ENCODE measurements at places on chromosomes 5 and 9.
A peak's percentile ranks its signal among the peaks of the same experiment; 100 is the strongest.

DNA sequence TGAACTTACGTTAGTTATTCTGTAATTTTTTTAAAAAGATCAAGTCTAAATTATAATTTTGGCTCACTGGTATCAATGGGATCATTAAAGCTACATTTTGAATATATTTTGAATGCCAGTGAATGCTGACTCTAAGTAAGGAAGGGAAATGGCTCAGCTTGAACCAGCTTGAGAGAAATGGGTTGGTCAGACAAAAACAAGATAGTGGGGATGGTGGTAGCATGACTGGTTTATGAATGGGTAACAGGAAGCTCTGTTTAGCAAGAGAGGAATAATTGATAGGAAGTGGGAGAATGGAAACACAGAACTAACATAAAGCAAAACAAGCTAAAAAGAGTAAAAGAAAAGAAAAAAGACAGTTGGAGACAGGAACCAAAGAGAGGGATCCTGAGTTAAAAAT is 220.2 kb downstream of the ADAMTS6 start:
- no peak for DNase-seq

GRCh38 chr5:119966028-119966427 is 336.7 kb downstream of the FAM170A start:
- DNase-seq = no peak

DNA sequence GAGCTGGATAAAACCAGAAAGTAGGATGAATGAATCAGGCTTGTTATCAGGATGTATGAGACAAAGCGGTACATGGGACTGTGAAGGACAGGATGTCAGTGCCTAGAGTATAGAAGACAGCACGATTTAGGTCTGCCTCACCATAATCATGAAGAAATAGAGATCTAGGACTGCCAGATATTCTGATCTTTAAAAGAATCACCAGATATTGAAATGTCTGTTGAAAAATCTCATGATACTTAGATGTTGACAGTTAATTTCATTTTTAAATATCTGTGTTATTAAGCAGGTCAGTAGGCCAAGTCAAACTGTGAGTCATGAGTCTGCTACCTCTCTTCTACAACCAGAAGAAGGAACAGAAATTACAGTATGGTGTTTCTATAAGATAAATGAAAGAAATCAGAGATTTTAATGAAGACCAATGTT is 65.0 kb downstream of the ST8SIA4 start:
- no peak for DNase-seq

DNA sequence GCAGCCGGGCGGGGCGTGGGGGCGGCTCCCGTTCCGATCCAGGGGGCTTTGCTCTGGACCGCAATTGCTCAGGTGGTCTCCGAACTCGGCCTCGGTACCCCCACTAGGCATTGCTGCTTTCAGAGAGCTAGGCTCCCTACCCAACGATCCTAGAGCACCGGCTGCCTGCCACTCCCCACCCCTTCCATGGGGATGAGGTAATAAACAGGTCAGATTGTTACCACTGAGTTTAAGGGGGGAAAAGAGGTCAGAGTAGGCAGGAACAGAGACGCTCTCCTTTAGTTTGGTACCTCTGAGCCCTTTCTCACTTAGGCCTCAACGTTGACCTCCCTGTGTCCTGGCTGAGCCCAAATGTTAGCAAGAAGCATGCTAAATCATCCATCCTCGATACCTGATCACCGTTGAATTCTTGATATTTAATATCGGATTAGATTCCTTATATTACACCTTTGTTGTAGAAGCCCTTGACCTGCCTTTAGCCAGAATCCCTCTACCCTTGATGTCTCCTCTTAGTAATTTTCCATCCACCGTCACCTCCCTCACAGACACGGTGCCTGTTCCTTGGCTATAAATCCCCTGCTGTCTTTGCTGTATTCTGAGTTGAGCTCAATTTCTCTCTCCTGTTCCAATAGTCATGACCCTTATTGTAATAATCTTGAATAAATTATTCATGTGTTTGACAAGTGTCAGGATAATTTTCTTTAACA is 588 bp upstream of the PLPP1 start:
- no peak for DNase-seq

- DNase-seq = no peak
These were observed 90.2 kb upstream of the BOD1 start for GRCh38 chr5:173706700-173707099.

- no peak for DNase-seq
These were observed 408.3 kb downstream of the SH3GL2 start for GRCh38 chr9:17987189-17987588.

- DNase-seq = no peak
These were observed 98.5 kb downstream of the SYK start for GRCh38 chr9:90900130-90900529.

- no peak for DNase-seq
These were observed 141.1 kb upstream of the MEF2C start for GRCh38 chr5:89024045-89024444.

DNA sequence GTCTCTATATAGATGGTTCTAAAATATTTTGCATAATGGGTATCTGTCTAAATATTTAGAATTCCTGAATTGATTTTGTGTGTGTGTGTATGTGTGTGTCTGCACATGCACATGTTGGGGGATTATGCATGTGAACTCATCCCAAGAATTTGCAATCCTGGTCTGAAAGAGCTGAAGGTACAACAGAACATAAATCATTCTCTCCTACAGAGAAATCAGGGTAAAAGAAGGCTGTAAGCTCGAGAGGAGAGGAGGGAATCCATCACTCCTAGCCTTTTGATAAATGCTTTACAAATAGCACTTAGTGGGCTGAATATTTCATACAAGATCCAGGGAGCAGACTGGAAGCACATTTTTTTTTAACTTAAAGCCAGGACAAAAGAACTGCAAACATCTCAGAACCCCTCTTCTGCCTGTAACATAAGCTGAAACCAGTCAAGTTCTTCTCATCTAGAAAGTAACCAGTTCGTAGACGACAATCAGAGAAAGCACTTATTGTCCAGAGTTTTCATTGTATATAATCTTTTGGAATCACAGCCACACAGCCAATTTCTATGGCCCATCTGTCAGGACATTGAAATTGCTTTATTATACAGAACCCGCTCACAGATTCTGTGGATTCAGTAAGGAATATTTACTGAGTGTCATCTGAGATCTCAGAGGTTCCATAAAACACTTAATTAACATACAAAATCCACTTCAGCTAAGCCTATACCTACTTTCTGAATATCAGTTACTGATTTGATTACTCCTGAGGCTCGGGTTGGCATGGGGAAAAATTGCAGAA is 541.4 kb upstream of the ZNF462 start:
- no peak for DNase-seq

DNA sequence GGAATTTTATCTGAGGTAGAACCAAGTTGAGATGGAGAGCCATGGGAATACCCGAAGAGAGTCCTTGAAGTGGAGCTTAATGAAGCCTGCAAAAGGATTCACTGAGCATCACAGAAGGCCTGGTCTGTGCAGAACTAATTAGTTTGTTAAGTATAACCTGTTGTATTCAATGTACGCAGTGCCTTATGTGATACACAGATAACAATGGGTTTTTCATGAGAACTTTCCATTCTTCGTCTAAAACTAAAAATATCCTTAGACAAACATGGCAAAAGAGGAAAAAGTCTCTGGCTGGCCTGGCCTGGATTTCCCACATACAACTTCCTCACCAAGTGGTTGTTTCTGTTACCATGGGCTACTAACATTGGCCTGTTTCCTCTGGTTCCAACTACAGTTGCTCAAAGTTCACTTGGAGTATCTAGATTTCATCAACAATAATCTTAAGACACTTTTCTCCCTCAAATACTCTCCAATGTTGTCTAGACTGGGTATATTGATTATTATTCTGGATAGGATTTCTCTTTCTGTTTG is 237.6 kb upstream of the ZNF462 start:
- no peak for DNase-seq

- DNase-seq = no peak
These were observed 318.0 kb downstream of the ADAMTS6 start for GRCh38 chr5:65163698-65164097.

DNA sequence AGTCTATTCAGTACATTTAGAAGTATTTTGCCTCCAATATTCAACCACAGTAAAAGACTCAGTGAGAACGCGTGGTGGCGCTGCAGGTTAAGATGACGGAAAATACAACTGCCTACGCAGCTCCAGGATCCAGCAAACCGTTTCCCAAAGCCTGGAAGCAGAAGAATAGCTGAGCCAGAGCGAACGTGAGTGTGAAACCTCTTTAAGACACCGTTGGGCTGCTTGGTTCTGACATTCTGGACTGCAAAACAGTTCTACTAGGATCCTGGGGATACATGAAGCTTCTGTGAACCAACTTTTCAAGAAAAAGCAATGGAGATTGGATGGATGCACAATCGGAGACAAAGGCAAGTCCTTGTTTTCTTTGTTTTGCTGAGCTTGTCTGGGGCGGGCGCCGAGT is at the start of gene PCDHB16:
TSS of gene PCDHB16 (plus strand) at position 140 of the 400 bp plus-strand sequence. CDS start at position 313, 173 bp downstream.
- no peak for DNase-seq

- no peak for DNase-seq
These were observed 8.4 kb upstream of the FAM81B start for GRCh38 chr5:95382801-95383200.

DNA sequence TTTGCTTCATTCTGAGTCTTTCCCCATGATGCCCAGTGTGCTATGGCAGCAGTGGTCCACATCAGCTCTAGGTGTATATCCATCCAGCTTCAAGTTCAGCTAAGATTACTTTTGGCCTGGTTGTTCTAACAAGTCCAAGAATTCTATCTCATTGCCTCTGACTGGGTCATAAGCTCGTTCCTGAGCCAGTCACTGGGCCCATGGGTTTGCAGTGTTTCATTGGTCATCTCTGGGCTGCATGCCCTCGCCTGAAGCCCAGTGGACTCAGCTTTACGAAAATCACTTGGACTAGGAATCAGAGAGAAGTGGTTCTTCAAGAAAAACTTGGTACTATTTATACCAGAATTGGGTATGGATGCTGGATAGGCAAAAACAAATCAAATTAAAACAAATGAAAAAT is 16.1 kb upstream of the ARHGAP26 start:
- DNase-seq = no peak

DNA sequence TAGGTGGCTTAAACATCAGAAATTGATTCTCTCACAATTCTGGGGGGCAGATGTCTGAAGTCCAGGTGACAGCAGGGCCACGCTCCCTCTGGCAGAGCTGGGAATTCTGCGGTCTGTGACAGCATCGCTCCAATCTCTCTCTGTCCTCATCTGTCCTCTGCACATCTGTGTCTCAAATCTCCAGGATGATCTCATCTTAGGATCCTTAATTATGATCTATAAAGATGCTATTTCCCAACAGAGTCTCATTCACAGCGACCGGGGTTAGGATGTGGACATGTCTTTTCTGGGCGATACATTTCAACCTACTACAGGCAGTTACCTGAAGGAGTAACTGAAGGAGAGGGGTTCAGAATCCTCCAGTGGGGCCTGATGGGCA is 31.4 kb downstream of the ANKRD33B start:
- no peak for DNase-seq

DNA sequence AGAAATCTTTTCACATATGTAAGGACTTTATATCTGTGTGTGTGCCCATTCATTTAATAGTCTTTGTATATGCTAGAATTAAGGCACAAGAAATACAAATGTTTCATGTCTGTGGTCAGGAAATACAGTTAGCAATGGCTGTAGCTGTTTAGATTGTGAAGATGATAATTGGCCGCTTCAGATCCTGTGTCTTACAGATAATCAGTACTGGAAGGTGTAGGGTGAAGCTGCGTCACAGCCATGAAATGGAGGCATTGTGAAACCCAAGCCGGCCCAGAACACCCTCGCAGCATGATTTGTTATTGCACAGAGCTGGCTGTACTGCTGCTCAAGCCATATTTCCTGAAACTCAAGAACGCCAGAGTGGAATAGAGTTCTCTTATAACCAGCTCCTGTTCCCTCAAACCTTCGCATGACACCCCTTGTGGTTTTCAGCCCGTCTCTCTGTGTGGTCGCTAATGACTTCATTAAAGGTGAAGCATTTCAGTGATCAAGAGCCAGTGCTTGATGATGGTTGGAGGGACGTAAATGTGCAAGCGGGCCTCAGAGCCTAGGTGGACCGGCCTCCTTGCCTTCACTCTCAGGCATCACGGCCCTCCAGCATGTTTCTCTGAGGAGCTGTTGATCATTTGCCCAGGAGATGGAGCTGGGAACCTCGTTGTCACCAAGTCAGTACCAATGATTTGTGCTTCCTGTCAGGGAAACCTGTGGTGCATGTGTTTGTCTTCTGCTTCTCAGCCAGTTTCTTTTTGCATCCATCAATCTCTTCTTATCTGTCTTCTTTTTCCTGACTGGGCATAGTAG is 80.1 kb downstream of the F2RL2 start:
- peak; percentile 60 for DNase-seq

DNA sequence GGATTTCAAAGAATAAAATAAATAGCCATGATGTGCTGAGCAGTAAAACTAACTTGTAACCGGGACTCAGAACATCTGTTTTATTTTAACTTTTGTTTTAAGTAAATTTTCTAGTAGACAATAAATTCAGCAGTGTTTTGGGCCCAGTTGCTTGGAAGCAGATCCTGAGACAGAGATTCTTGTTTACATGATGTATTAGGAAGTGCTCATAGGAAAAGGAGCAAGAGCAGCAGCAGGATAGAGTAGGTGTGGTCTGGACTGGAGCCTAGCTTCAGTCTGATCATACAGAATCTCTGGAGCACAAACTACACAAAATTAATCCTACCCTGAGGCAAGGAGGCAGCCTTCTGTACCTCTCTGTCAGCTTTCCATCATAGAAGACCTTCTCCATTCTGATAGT is 139.2 kb upstream of the CCNH start:
- no peak for DNase-seq

- no peak for DNase-seq
These were observed 184.1 kb downstream of the MARCHF11 start for GRCh38 chr5:15995341-15996052.

GRCh38 chr9:22035591-22036011 is 26.5 kb upstream of the CDKN2B start:
- DNase-seq = peak; percentile 34

DNA sequence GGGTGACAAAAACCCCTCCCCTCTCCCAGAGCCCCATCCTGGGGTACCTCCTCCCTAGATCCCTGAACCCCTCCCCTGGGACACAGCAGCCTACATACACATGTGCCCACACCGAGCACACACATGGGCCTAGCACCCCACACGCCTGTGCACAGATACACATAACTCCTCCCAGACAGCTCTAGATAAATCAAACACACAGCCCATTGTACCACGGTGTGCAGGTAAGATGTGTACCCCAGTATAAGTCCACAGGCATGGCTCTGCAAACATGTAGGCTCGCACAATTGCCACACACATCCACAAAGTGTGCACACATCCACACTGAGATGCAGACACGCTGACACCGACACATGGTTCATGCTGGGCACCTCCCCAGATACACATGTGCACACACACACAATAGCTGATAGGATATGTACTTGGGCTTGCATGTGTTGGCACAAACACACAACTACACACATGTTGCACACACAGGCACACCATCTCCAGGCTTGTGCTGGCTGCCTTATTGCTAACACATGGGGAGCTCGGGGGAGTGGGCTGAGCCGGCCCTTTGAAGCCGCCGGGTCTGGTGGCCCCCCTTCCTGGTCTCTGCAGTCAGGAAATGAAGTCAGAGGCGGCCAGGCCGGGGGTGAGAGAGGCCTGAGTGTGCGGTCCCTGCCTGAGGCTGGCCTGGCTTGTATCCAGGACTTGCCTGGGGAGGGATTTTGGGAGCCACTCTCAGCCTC is 30.2 kb downstream of the GOLGA2 start:
- no peak for DNase-seq

Data from NK-92 treated with Interleukin-12 subunit alpha and Interleukin-12 subunit beta, amount 100 ng/mL, for 24 hours (cell line).